ENCODE measurements at places on chromosomes 4 and X. TPM values are rescaled to one million over a fixed set of nuclear protein-coding genes. Genes with fewer than 3 reads are reported as not detected.

- DNase-seq: no peak
Measured at GRCh38 chr4:137029026-137029425, 503.3 kb downstream of the PCDH18 start.

DNA sequence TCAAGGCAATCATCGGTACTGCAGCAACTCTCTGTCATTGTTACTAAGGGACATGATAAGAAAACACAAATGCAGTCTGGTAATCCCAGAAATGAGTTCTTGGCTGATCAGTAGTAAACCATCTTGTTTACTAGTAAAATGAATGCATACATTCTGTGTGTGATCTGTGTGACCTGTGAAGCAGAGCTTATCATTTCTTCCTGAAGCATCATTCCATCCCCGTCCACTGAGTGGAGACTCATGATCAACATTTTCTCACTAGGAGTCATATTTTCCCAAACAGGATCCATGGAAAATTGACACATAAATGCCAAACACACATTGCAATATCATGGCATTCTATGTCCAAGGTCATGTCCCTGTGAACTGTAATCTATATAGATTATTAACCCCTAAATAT, 226.1 kb downstream of the ANKRD50 start:
- DNase-seq: no peak

- DNase-seq: no peak
Measured at GRCh38 chrX:29461039-29461438, 754.3 kb upstream of the MAGEB2 start.

DNA sequence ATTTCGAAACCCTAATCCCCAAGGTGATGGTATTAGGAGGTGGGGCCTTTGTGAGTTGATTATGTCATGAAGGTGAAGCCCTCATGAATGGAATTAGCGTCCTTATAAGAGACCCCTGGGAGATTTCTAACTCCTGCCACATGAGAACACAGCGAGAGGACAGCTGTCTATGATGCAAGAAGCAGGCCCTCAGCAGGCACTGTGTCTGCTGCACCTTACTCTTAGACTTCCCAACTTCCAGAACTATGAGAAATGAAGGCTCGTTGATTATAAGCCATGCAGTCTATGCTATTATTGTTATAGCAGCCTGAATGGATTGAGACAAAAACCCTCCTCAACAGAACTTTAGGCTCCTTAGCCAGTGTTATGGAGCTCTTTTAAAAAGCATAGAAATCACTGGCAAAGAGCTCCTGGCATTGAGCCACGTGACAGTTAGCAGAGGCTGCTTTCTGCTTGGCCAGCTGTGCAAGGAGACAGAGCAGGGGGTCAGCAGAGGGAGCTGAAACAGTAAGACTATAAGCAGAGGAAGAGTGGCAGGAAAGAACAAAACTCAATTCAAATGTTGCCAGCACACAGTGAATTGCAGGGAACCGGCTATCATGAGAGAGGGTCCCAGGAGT, 219.2 kb upstream of the FAT1 start:
- no peak for DNase-seq

The PLP1 gene
- 0.17 TPM for total RNA-seq

DNA sequence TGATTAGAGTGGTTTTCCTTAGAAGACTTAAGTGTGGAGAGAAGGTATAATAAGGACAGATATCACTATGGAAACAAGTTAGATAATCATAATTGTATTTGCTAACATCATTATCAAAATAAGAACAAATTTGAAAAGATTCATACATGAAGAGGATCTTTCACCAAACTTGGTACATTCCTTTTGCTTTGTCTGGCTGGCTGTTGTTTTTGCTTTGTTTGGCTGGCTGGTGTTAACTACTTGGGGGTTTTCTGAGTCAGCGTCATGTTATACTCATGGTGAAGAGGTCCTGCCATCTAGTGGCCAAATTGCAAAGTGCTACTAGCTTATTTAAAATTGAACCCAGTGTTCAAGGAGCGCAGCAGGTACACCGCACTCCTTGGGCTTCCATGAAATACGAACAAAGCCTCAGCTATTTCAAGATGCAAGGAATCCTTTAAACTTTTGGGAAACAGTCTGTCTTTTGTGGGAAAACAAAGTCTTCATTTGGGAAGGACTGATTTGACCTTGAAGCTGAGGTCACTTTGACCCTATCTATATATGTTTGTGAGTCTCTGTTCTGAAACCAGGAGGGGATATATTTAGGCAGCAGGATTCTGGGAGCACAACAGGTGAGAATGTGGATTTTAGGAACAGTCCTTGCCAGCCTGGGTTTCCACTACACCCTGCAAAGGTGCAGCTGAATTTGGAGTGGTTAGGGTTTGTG, 129.7 kb downstream of the PLS3 start:
- DNase-seq: peak; percentile 56

DNA sequence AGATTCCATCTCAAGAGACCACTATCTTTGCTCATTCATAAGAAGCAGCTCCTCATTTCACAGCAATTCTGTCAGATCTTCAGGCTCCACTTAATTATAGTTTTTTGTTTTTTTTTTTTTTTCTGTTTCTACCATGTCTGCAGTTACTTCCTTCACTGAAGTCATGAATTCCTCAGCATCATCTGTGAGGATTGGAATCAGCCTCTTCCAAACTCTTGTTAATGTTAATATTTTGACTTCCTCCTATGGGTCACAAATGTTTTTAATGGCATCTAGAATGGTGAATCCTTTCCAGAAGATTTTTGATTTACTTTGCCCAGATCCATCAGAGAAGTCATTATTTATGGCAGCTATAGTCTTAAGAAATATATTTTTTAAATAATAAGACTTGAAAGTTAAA, 53.1 kb downstream of the BMP2K start:
- no peak for DNase-seq

The ADAMTS3 gene
- total RNA-seq: 2.7 TPM

DNA sequence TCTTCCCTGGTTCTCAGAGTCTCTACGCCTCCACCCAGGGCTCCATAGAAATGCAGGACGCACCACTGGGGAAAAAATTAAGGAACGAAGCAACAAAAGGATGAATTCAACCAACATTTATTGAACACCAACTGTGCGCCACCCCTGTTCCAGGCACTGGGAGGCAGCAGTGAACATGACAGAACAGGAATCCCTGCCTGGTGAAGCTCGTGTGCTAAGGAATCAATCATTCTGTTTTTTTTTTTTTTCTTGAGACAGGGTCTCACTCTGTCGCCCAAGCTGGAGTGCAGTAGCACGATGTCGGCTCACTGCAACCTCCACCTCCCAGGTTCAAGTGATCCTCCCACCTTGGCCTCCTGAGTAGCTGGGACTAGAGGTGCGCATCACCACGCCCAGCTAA, 1.9 kb upstream of the FTSJ1 start:
- no peak for DNase-seq

The MAGEC2 gene
- 0.19 TPM for total RNA-seq

DNA sequence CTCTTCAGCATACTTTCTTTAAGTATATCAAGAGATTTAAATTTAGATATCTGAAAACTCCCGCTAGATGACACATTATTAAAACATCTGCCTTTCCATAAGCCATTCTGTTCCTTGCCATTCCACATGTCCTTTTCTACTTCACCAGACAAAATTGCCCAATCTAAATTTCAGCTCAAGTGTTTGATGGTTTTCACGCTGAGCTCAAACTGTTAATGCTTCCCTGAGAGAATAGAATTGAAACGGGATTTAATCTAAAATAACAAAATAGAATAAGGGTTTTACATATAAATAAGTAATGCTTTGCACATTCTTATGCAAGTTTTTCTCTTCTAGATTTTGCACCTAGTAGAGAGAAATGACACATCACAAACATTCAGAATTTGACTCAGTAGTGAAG, 764.5 kb upstream of the TENM3 start:
- DNase-seq: no peak

The ZFP92 gene
- 3.3 TPM for total RNA-seq

GRCh38 chrX:119455264-119455663, 13.0 kb upstream of the SLC25A5 start:
- no peak for DNase-seq

- no peak for DNase-seq
Measured at GRCh38 chrX:143296521-143296920, 220.8 kb downstream of the SPANXN3 start.

DNA sequence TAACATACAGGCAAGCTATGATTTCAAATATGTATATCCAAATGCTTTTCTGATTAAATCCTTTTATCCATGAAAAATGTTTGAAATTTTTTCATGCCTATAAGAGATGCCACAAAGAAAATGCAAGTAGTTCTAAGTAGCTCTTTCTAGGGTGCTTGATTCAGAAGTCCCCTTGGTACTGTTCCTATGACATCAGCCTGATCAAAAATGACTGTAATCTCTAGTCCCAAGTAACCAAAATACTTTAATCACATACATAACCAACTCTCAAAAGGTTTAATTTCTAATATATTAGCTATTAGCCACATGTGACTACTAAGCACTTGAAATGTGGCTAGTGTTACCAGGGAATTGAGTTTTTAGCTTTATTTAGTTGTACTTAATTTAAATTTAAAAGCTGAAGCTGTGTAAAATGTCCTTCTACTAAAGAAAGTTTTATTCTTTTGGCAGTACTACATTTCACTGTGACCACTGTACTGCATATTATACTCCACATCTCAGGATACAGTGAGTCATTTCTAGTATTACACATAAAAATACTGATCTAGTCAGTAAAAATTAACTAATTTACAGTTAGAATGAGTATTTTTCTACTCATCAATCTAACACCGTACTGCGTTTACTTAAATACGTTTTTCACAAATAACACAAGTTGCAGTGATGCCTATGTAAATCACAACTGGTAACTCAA, 33.9 kb downstream of the FBXW7 start:
- DNase-seq: no peak

DNA sequence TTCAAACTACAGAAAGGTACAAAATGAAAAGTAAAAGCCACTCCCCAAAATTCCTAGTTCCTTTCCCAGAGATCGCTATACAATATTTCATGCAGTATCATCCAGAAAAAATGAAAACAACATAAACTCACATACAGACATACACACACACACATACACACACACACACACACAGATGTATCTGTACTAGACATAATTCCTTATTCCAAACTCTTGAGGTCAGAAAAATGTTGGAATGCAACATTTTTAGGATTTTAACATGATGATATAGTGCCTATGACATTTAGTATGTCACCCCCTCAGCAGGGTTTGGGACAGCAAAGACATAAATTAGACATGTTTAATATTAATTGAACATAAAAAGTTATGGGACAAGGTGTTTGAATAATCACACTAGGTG, 73.4 kb upstream of the LHFPL1 start:
- DNase-seq: no peak

Data from adrenal gland (tissue), 19 donors.